Naive B cell (primary cell): ENCODE measurements at places on chromosomes 7 and 10. TPM values are rescaled to one million over a fixed set of nuclear protein-coding genes. Genes with fewer than 3 reads are reported as not detected.

GRCh38 chr10:63260860-63261251 is 127.7 kb downstream of the NRBF2 start:
- DNase-seq, result peak; percentile 65

DNA sequence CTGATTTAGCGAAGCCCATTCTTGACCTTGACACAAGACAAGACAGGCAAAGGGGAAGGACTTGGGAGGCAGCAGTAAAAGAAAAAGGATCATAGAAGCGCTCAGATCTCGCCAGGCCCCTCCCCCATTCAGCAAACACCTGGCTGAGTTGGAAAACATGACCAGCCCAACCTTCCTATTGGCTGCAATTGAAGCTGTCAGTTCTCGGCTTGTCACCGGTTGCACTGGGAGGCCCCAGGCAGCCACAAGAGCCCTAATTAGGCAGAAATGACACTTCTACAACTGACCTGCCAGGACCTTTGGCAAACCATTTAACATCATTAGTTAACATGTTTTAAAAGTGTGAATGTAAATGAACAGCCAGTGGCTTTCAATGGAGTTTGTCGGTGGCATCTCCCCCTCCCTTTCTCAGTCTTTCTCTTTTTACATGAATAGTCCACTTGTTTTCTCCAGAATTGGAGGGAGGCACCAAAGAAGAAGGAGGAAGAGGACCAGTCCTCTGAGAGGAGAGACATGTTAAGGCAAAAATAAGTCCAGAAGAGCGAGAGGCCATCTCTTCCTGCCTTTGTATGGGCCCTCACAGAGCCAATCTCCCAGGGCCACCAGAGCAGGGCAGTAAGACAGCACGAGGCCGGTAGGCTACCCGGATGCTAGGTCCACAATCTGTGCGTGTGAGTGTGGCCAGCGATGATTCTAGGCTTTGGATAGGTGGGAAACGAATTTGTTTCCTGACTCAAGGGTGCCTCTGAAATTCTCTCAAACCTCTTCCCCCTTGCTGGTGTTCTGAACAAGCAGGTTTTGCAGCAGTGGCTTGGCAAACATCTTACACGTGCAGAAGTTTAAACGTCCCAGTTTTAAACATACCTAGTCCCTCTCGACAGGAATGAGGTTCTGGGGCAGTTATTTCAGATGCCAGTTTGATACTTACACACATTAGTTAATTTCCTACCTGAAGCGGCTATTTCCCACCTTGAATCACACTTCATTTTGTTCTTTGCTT is 15.0 kb upstream of the ENO4 start:
- no peak for DNase-seq

Gene CNPY1
- polyA plus RNA-seq, result not detected

Gene LIPK
- polyA plus RNA-seq, result not detected

Gene AGR2
- not detected for polyA plus RNA-seq

Gene PNLIPRP2
- polyA plus RNA-seq, result not detected

Gene HTR5A
- polyA plus RNA-seq, result not detected

Gene MEST
- polyA plus RNA-seq, result 4.9 TPM

- DNase-seq, result no peak
These were observed 6.9 kb upstream of the VDAC2 start for GRCh38 chr10:75203724-75204123.

DNA sequence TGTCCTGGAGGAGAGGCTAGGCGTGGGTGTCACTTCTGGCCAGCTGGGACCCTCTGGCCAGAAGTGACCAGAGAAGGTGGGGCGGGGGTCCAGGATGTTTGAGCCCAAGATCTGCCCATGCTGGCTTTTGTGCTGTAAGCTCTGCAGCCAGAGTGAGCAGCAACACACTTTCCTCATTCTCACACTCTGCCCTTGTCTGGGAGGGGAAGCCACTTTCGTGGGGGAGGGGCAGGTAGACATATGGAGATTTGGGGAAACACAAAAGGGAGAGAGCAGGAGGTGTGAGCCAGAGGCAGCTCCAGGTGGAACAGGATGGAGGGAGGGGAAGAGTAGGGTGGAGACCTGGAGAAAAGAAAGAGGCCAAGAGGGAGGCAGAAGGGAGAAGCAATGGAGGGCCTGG is 31.5 kb upstream of the ADCYAP1R1 start:
- no peak for DNase-seq

- DNase-seq, result no peak
These were observed 40.2 kb upstream of the ATP6V0A4 start for GRCh38 chr7:138838166-138838565.

Gene PDZD7
- not detected for polyA plus RNA-seq

DNA sequence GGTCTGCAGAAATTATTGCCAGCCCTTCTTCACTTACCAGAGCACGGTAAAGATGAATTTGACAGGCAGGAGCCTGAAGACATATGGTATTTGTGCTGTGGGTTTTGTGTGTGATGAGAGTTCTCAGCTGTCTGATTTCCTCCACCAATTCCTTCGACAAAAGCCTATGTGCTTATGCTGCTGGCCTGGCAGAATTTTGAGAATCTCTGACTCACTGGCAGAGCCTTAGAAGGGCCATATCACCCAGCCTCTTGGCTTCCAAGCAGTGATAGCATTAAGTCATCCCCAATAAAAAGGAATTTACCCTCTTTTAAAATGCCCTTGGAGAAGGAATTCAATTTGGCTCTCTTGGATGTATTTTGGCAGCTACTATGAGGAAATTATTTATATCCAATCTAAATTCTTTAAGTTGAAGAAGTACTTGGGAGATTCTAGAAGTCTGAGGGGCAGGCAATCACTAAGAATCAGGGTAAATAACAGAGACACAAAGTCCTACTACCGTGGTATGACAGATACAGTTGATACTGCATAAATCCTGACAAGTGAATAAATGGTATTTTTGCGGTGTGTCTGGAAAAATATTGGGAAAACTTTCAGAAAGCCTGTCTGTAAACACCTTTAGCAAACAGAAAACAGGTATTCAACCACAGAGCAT is 68.6 kb upstream of the EFCAB10 start:
- DNase-seq, result no peak

- DNase-seq, result no peak
These were observed 7.3 kb upstream of the CRPPA start for GRCh38 chr7:16428672-16429071.

Gene GRID2IP
- not detected for polyA plus RNA-seq

DNA sequence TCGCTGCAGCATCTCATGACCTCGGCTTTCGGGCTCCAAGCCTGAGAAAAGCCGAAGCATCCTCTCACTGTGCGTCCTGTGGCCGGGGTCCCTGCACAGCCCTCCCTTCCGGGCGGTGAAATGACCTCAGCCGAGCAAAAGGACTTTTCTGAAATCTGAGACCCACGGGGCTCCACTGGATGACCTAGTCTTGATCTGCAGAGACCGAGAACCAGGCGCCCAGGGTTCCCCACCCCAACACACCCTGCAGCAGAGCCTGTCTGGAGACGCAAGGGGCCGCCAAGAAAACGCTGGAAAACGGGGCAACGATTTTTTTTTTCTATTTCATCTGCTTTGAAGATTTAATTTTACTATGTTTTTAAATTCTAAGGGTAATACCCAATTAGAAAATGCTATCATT is 31.7 kb downstream of the NPS start:
- no peak for DNase-seq

- no peak for DNase-seq
These were observed 66.2 kb upstream of the MXI1 start for GRCh38 chr10:110141185-110141584.

DNA sequence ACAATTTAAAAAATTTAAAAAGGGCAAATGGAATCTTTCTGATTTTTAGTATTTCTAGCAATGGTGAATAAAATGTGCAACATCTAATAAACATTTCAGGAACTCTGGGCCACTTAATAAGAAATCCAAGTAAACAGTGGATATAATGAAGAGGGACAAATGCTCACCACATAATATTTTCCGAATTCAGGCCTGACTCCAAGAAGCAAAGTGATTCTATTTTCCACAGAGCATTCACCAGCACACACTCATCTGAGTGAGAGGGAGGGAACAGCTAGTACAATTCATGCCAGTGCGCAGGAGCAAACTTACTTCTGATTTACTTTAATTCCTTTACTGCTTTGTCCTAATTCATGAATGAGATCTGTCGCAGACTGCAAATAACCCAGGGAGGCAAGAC is 10.1 kb downstream of the NPVF start:
- DNase-seq, result no peak

- DNase-seq, result peak; percentile 6
These were observed 58.7 kb upstream of the PFKP start for GRCh38 chr10:3008518-3009195.

DNA sequence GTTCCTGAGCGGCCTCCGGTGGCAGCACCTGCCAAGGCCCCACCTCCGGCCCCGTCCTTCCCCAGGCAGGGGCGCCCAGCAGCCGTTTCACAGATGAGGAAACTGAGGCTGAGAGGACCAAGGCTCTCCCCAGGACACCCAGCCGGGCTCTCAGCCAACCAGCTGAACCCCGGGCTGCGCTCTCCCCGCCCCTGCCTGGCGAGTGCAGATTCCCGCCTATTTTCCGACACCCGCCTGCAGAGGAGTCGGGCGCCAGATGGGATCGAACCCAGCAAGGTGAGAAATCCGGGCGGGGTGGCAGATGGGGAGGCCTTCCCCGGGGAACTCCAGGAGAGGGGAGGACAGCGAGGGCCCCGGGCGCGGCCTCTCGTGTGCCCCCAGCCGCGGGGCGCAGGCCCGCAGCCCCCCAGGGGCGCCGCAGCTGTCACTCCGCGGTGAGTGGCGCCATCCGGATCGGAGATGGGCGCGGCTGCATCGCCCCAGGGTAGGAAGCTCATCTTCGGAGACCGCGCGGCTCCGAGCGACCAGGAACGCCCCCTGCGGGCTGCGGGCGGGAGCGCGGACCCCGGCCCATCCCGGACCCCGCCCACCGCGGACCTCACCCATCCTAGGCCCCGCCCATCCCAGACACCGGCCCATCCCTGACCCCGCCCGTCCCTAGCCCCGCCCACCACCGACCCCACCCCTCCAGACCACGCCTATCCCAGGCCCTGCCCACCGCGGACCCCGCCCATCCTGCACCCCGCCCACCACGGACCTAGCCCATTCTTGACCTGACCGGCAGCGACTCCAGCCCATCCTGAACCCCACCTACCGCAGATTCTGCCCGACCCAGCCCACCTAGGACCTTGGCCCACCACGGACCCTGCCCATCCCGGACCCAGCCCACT is 90.3 kb downstream of the MICALL2 start:
- DNase-seq, result peak; percentile 8

Gene CALML5
- not detected for polyA plus RNA-seq

- no peak for DNase-seq
These were observed 595 bp upstream of the SUN1 start for GRCh38 chr7:831596-832166.

Gene GIMAP2
- 14.4 TPM for polyA plus RNA-seq

DNA sequence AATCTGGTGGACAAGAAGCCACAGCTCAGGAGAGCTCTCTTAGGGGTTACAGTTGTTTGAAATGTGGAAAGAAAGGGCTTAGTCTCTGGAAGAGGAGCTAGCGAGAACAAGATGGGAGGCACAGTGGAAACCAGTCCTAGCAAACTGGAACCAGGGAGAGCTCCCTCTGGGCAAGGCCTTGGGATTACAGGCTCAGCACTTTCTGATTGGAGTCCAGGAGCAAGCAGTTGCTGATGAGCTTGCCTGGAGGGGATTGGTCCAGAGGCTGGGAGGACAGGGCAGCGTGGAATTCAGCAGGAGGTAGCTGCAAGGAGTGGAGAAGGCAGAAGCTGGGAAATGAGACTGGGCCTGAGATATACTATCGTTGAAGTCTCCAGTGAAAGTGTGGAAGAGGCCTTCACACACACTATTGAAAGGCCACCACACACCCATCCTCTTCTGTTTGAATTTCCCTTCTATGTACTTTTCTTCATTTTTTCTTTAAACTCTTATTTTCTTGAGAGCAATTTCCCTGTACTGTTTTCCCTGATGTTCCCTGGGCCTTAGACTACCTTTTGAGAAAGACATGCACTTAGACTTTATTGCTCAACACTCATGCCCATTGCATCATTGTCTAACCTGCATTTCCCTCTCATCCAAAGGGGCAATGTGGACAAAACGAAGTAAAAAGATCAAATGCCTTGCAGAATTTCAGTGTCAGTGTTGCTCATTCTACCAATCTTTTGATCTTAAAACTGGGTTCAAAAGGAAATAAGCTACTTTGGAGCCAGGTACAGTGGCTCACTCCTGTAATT is 57.8 kb upstream of the LANCL2 start:
- DNase-seq, result no peak

Gene PTPRN2
- 4.4 TPM for polyA plus RNA-seq

Gene STEAP1B
- 13.5 TPM for polyA plus RNA-seq

DNA sequence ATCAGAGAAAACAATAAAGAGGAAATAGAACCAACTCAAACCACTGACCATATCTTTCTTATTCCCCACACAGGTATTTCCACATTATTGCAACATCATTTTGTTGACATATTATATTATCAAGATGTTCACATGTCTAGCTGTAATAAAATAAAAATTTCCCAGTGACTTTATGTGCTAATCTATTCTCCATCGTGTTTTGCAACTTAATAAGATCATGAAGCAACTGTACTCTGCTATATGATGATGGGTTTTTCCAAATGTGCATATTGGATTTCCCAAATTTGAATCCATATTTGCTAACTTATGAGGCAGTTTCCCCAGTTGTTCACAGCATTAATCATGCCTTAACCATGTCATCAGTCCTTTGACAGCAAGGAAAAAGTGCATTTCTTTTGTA is 127.8 kb downstream of the ITGB8 start:
- DNase-seq, result no peak

DNA sequence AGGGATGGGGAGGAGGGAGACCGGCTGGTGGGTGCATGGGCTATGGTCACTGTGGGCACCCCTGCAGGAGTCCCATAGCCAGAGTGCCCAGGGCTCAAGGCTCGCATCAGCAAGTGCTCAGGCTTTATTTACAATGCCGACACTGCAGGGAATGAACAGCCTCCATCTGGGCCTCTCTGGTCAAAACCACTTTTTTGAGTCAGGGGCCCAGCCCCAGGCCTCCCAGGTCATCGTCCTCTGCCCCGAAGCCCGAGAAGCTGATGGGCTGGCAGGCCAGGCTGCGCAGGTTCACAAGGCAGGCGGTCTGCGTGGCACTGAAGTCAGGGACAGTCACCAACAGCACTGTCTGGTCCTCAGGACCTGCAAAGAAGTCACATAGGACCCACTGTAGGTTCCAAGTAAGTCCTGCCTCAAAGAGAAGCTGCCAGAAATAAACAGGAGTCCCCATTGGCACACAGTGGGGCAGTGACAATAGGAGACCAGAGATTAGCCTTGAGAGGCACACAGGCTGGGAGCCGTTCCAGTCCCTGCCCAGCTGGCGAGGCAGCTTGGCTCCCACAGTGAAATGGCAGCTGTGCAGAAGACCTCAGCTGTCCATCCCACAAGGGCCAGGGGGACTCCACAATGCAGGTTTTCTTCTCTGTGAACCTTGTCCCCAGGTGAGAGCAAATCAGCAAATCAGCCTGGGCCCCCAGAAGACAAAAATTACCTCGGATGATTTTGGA is 8.6 kb downstream of the POLD2 start:
- no peak for DNase-seq
